ENCODE measurements at places on chromosomes 16 and 17.
A peak's percentile ranks its signal among the peaks of the same experiment; 100 is the strongest.

DNA sequence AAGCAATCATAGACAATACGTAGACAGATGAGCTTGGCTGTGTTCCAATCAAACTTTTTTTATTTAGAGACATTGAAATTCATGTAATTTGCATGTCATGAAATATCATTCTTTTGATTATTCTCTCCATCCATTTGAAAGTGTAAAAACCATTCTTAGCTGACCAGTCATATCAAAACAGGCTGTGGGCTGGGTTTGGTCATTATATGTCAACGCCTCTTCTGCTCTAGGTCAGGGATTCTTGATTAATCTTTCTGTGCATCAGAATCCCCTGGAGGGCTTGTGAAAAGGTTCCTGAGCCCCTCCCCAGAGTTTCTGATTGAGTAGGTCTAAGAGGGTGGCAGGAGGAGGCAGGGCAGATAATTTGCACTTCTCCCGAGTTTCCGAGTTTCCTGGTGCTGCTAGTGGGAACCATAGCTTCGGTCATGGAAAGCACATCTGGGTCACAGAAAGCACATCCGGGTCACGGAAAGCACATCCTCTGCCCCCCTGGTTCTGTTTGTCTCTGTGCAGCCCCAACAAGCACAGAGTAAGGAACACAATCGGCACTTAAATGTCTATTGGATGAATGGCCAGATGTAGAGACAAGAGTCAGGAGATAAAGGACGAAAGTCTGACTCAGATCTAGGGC is 16.4 kb downstream of the PIMREG start:
- no peak for DNase-seq

DNA sequence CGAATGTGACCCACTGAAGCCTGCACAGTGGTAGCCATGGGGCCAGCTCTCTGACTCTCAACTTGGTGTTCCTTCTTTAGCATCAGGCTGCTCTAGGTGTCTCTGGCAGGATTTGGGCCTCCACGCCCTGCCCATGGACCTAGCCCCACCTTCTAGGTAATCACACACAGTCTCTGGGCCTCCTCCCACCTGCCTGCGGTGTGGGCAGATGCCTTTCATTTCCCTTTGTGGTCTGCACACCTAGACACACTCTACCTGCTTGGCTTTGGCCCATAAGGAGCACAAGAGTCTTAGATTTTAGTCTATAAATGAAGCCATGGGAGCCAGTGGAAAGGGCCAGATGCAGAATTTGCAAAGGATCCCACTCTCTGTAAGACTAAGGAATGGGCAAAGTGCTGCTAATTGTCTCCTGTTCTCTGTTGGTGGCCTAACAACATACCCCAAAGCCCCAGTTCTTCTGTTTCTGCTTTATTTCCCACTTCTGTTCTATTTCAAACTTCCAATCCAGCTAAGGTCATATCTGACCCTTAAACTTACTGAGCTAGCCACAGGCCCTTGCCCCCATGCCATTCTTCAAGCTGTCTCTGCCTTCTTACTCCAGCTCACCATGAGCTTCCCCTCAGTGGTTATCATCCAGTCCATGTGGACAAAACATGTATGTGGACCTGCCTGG is 7.2 kb upstream of the MFSD6L start:
- no peak for DNase-seq

DNA sequence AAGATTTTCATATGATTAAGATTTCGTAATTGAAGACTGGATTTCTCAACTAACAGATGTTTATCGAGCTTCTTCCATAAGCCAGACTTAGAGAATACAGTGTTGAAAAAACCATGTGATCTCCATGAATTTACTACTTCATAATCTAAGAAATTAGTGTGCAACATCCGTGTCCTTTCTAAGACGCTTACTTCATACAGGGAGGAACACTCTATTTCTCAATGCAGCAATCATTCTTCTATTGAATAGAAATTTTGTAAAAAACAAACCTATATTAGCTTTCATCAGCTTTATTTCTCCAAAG is 946.3 kb downstream of the KCNJ2 start:
- no peak for DNase-seq

DNA sequence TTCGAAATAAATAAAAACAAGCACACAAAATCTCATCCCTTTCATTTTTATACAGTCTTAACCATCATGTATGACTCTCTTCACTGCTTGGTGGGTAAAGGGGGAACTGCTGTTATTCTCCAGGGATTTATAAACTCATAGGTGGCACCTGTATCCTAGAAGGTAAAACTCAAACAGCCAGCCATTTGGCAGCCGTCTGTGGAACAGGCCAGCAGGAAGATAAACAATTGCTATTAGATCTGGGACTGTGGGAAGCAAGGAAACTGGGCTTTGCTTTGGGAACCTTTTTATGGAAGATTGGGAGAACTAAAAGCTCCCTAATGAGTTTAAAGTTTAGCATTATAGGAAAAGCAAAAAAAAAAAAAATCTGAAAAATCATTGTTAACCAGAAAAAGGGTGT is 126.0 kb downstream of the TANGO6 start:
- DNase-seq, result no peak

GRCh38 chr17:7852262-7852670 is 2.6 kb upstream of the TMEM88 start:
- no peak for DNase-seq

GRCh38 chr16:13811834-13812233 is 108.1 kb upstream of the ERCC4 start:
- no peak for DNase-seq

- DNase-seq, result no peak
Observed at GRCh38 chr16:57462978-57463362, 491 bp downstream of the POLR2C start.

DNA sequence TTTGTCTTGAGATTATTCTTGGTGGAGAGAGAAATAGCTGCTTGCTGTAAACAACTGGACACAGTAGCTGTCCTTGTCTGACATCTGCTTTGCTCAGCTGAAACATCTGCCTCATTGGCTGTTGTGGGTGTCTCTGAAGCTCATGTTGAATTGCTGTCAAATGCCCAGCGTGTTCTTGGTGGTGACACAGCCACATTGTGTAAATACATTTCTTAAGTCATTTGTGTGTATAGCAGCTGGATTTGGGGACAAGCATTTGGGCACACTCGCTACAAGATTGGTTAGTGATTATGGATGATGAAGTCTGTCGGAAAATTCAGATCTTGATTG is 5.3 kb downstream of the FAM234A start:
- DNase-seq, result no peak

GRCh38 chr17:77089124-77089490 is 51.7 kb upstream of the SEC14L1 start:
- DNase-seq, result peak; percentile 65

GRCh38 chr17:47736501-47737495 is 3.8 kb downstream of the TBX21 start:
- DNase-seq, result no peak

DNA sequence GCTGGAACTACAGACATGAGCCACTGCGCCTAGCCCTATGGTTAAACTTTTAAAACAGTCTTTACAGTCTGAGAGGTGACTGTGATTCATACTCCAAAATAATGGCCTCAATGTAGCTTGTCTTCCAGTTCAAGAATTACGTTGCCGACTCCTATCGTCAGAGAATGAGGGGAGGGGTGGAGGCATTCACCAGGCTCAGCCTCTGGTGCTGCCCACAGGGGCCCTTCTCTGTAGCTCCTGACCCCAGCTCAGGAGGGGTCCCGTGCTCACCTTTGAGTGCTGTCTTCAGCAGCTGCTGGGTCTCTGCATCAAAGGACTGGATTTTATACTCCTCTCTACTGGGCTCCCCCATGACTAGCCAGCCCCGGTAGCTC is 1.2 kb downstream of the MIF4GD start:
- DNase-seq, result no peak

DNA sequence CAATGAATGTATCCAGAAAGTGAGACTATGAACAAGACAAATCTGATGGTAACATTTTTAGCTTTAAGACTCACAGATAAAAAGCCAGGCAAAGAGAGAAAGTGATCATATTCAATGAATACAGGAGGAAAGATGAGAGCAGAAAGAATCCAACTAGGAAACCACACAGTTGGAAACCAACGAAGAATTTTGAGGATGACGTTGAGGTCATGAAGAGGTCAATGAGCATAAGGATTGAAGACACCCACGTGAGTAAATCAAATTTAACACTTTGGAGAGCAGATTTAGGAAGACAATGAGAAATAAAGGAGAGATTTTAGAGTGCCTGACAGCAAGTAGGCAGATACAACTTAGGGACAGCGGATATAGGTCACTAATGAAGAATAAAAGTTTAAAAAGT is 948.1 kb downstream of the KCNJ2 start:
- DNase-seq, result no peak

- DNase-seq, result no peak
Observed at GRCh38 chr17:19551165-19551564, 17.5 kb downstream of the SLC47A1 start.

- peak; percentile 69 for DNase-seq
Observed at GRCh38 chr17:56898874-56899273, 15.0 kb downstream of the TRIM25 start.

DNA sequence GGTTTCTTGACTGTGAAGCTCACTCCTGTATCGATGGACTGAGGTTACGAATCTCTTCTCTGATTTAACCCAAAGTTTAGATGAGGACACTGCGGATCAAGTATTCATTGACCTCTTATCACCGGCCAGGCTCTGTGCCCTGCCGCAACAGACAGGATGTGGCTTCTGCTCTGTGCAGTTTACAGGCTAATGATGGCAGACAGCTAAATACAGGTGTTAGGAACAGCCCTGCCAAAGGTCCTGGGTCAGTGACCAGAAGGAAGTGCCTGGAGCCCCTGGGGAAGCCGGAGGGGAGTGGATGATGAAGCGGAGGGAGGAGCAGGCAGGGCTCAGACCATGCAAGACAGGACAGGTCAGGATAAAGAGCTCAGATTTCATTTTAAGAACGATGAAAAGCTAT is 44.4 kb downstream of the HAPSTR1 start:
- DNase-seq, result no peak

DNA sequence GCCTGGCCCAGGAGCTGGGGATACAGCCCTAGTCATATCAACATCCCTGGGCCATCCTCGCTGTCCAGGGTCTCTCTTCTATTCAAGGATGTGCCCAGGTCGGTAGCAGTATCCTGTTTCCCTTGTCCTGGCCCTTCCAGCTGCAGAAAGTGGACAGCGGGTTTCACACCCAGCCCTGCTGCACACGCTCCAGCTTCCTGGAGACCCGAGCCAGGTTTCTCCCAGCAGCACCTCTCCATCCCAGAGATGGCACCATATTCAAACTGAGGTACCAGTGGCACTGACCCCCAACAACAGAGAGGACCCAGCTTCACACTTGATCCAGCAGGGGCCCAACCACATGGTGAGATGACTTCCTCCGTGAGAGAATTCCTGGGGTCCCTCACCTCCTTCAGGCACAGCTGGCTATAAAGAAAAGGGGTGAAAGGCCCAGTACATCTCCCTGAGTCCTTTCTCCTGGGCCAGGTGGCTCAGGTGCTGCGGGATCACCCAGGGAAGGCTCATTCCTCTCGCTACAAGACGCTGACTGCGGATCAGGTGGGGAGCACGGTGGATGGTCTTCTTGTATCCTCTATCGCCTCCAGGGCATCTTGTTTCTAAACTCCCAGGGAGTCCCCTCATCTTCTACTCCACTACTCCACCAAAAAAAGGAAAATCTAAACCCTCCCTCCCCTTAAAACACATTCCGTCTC is 1.4 kb downstream of the CUEDC1 start:
- no peak for DNase-seq

Data from erythroblast (primary cell).